ENCODE measurements at places on chromosomes 11 and 22. TPM values are rescaled to one million over a fixed set of nuclear protein-coding genes. Genes with fewer than 3 reads are reported as not detected.

GRCh38 chr22:50251477-50252081, 514 bp upstream of the HDAC10 start:
- no peak for DNase-seq
- H3K36me3 ChIP-seq: peaks cover 2% of the 10 kb centered on the region
- peak overlapping the region; percentile 42 for H3K4me3 ChIP-seq
- no peaks in the 10 kb centered on the region for H3K27me3 ChIP-seq
- no peak overlapping the region for H3K27ac ChIP-seq
- H3K4me1 ChIP-seq: peaks cover 7% of the 10 kb centered on the region

DNA sequence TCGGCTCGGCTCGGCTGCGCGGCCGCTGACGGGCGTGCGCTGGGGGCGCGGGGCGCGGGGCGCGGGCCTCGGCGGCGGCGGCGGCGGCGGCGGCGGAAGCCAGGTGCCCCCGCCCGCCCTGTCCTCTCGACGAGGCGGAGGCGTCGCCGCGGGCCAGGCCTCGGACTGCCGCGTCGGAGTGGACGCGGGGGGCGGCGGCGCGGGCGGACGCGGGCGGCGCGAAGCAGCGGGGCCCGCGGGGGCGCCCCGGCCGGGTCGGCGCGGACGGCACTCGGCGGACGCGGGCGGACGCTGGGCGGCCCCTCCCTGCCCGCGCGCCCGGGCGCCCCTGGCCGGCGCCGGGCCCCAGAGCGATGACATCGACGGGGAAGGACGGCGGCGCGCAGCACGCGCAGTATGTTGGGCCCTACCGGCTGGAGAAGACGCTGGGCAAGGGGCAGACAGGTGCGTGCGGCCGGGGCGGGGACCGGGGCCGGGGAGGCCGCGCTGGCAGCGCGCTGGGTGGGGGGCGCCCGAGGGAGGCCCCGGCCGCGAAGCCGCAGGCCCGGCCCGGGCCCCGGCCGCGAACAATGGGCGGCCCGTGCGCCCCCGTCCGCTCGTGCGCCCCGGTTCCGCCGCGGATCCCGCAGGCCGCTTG, at the start of gene BRSK2:
BRSK2 (plus strand) TSS at position 3 of the 637 bp plus-strand sequence; CDS start at position 354, 351 bp downstream.
- H3K4me3 ChIP-seq: peak within 1 kb of the TSS; percentile 60
- H3K27me3 ChIP-seq: peaks cover 21% of the 10 kb centered on the region
- H3K27ac ChIP-seq: no peak within 1 kb of the TSS
- H3K36me3 ChIP-seq: no peaks in the 10 kb centered on the region
- H3K4me1 ChIP-seq: no peaks in the 10 kb centered on the region
- DNase-seq: no peak

DNA sequence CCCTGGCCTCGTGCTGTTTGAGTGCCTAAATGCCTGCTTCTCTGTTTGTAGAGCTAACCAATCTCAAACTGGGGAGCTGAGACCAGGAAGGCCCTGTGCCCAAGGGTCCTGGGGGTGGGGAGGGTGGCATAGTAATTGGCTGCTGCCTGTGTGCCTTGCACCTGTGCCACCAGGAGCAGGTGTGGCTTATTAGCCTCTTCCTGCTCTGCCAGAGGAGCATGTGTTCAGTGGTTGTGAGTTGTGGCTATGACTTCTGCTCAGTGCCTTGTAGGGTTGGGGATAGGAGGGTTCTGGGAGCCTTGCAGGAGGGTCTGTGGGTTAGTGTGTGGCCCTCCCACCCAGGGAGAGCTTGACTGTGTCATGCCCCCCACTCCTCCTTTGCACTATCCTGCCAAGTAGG, 109.2 kb downstream of the ZBTB16 start:
- no peak for DNase-seq
- peak overlapping the region; percentile 54 for H3K4me3 ChIP-seq
- H3K4me1 ChIP-seq: peaks cover 67% of the 10 kb centered on the region
- no peaks in the 10 kb centered on the region for H3K27me3 ChIP-seq
- peaks cover 5% of the 10 kb centered on the region for H3K36me3 ChIP-seq
- peak overlapping the region; percentile 68 for H3K27ac ChIP-seq

- peaks cover under 1% of the 10 kb centered on the region for H3K4me1 ChIP-seq
- H3K27me3 ChIP-seq: no peaks in the 10 kb centered on the region
- no peak for DNase-seq
Measured at GRCh38 chr11:103744496-103745153, 291.8 kb upstream of the DDI1 start.

DNA sequence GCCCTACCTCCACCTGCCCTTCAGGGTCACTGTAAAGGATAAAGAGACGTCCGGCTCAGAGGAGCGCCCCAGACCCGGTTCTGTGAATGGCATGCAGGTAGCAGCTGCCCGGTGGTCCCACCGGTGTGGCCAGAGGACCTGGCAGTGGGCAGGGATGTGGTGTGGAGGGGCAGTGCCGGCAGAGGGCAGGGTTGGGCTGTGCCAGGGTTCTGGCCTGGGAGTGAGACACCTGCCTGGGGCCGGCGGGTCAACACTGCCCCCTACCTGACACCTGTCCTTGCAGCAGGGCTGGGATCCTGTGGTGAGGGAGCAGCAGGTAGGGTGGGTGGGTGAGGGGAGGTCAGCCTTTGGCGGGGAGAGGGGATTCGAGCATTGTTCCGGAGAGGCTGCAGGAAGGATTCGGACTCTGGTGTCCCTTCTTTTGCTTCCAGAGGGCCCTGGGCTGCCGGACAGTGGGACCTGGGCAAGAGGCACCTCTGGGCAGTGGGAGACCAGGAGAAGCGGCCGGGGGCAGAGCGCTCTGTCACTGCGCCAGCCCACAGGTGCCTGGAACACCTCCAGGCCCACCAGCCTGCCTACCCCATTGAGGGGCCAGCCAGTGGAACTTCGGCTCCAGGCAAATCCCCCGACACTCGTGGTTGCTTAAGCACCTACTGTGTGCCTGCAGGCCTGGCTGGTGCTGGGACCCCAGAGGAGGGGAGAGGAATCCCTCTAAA, 1.6 kb upstream of the PHLDA2 start:
- peaks cover 32% of the 10 kb centered on the region for H3K4me1 ChIP-seq
- peaks cover 25% of the 10 kb centered on the region for H3K27me3 ChIP-seq
- H3K36me3 ChIP-seq: no peaks in the 10 kb centered on the region
- peak overlapping the region; percentile 71 for H3K27ac ChIP-seq
- peak overlapping the region; percentile 85 for H3K4me3 ChIP-seq

DNA sequence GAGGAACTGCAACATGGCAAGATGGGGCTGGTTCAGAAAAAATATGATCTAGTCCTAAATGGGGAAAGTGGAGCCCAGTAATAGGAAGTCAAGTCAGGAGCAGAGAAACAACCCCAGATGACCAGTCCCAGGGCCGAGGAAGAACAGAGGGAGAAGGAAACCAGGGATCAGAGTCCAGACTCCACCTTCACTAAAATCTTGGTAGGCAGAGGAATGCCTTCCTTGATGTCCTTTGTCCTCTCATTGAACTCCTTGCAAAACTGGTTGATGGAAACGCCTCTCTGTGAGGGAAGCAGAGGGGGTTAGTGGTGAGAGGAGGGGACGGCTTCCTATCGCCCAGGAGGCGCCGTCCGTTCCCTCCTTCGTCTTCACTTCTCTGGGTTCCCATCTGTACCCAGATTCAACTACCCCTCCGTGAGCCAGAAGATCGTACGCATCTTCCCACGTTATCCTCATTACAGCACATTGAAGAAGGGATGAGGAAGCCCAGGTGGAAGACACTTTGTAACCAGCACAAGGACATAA, 607 bp downstream of the MRPL11 start:
- DNase-seq: no peak
- peaks cover 17% of the 10 kb centered on the region for H3K4me1 ChIP-seq
- peak overlapping the region; percentile 97 for H3K27ac ChIP-seq
- peak overlapping the region; percentile 90 for H3K4me3 ChIP-seq
- H3K27me3 ChIP-seq: no peaks in the 10 kb centered on the region
- peaks cover 6% of the 10 kb centered on the region for H3K36me3 ChIP-seq

DNA sequence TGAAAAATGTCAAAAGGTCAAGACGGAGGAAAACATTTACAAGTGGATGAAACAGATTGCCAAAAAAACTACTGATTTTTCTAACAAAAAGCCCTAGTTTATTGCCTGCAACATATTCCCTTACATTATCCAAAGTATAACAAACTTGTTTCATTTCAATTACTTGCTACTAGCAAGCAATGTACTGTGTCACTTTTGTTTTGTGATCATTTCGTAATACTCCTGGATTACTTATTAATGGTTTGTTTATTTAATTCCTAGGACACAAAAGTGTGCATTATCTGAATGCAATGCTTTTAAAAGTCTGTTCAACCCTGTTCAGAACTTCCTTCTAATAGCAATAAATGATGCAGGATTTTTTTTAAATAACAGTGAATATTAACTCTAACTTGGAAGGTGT, 50.9 kb downstream of the CCDC34 start:
- H3K27ac ChIP-seq: no peak overlapping the region
- peaks cover 6% of the 10 kb centered on the region for H3K27me3 ChIP-seq
- no peaks in the 10 kb centered on the region for H3K4me1 ChIP-seq
- H3K36me3 ChIP-seq: no peaks in the 10 kb centered on the region

GRCh38 chr11:37560346-37560745, 962.3 kb upstream of the RAG2 start:
- H3K27ac ChIP-seq: no peak overlapping the region
- H3K36me3 ChIP-seq: no peaks in the 10 kb centered on the region
- H3K4me1 ChIP-seq: no peaks in the 10 kb centered on the region
- no peaks in the 10 kb centered on the region for H3K27me3 ChIP-seq

DNA sequence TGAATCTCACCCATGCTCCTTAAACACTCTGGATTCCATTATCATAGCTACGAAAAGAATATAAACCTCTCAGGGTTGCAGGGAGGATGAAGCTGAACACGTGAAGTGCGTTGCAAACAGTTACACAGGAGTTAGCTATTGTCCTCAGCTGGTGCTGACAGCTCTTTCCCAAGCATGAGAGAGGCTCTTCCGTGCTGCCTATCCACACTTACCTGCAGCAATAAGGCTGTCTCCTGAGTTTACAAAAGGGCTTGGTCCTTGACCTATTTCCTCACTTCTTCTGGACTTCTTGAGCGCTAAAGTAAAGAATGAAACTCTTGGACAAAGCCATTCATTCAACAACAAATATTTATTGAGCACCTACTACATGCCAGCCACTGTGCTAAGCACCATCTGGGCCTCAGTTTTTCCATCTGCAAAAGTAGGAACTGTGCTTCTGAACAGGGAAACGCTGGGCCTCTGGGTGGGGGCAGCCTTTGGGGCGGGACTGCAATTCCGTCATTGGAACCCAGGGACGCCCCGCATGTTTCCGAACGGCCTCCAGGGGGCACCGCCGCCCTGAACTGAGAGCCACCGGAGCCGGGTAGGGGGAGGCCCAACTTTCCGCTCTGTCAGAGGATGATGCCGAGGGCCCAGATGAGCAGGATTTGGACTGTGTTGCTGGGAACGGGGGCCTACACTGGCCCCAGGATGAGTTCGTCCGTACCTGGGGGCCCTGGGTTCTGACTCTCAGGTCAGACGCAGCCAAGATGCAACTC, 651 bp upstream of the ARL2 start:
- peak overlapping the region; percentile 91 for H3K4me3 ChIP-seq
- peak overlapping the region; percentile 98 for H3K27ac ChIP-seq
- peak; percentile 91 for DNase-seq

GRCh38 chr11:11044137-11044855, 186.4 kb upstream of the ZBED5 start:
- no peaks in the 10 kb centered on the region for H3K36me3 ChIP-seq
- peaks cover 5% of the 10 kb centered on the region for H3K27me3 ChIP-seq
- H3K4me3 ChIP-seq: no peak overlapping the region

GRCh38 chr11:65297026-65297672, 17.5 kb upstream of the CDC42EP2 start:
- H3K4me1 ChIP-seq: no peaks in the 10 kb centered on the region
- peaks cover 12% of the 10 kb centered on the region for H3K36me3 ChIP-seq
- no peak overlapping the region for H3K27ac ChIP-seq

GRCh38 chr11:10067629-10068300, 226.3 kb downstream of the SBF2 start:
- peaks cover 1% of the 10 kb centered on the region for H3K36me3 ChIP-seq
- no peak for DNase-seq
- no peaks in the 10 kb centered on the region for H3K4me1 ChIP-seq
- H3K27me3 ChIP-seq: no peaks in the 10 kb centered on the region
- H3K27ac ChIP-seq: no peak overlapping the region

DNA sequence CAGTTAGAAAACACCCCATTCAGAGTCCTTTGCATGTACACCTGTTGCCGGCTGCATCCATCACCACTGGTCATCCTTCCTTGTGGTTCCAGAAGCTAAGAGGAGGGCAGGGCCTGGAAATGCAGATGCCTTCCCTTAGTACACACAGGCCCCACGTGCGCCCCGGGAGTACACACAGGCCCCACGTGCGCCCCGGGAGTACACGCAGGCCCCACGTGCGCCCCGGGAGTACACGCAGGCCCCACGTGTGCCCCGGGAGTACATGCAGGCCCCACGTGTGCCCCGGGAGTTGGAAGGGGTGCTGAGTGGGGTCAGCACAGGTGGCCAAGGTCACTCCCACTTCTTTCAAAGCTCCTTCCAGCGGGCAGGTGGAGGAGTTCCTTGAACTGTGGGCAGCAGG, 1141.9 kb downstream of the BRD1 start:
- no peaks in the 10 kb centered on the region for H3K36me3 ChIP-seq
- H3K4me3 ChIP-seq: no peak overlapping the region
- no peak overlapping the region for H3K27ac ChIP-seq
- DNase-seq: no peak

- DNase-seq: peak; percentile 65
- peak overlapping the region; percentile 84 for H3K4me3 ChIP-seq
- peaks cover 8% of the 10 kb centered on the region for H3K27me3 ChIP-seq
Measured at GRCh38 chr22:35627267-35628041, 10.3 kb upstream of the MB start.

- peaks cover 13% of the 10 kb centered on the region for H3K36me3 ChIP-seq
- H3K27ac ChIP-seq: no peak overlapping the region
- H3K4me3 ChIP-seq: peak overlapping the region; percentile 93
- no peak for DNase-seq
Measured at GRCh38 chr11:65456418-65456817, 33.8 kb downstream of the NEAT1 start.

- no peak overlapping the region for H3K27ac ChIP-seq
- no peak overlapping the region for H3K4me3 ChIP-seq
- DNase-seq: no peak
- H3K4me1 ChIP-seq: no peaks in the 10 kb centered on the region
- H3K36me3 ChIP-seq: peaks cover 2% of the 10 kb centered on the region
Measured at GRCh38 chr11:44760917-44761550, 34.3 kb downstream of the TSPAN18 start.

Gene VPREB1
- total RNA-seq: not detected

Gene BACE1
- total RNA-seq: 2.6 TPM

Gene TEAD1
- not detected for total RNA-seq

Gene NRXN2
- not detected for total RNA-seq

Gene RIBC2
- total RNA-seq: 11.2 TPM

Gene TMEM86A
- 1.7 TPM for total RNA-seq

Gene SLC7A4
- 0.79 TPM for total RNA-seq

Data from activated naive CD8-positive, alpha-beta T cell treated with anti-CD3 and anti-CD28 coated beads, Interleukin-2, amount 10 ng/mL, durations not matched to agents 7 days and 5 days (primary cell).